ENCODE measurements at places on chromosomes 13 and 19.

DNA sequence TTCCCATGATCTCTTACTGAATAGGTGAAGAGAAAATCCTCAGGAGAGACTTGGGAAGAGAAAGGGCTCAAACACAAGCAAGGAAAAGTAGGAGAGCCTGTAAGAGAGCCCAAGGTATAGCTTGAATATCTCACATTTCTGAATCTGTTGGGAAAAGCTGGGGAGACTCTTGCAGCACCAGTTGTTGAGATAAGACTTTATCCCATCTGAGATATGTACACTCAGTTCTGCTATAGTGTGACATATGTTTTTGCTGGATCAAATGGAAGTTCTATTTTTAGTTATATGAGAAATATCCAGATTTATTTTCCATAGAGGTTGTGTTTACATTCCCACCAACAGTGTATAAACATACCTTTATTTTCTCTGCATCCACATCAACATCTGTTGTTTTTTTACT lies 246.1 kb downstream of the NDFIP2 start:
- DNase-seq = no peak

GRCh38 chr13:47215736-47216135 lies 318.9 kb upstream of the HTR2A start:
- DNase-seq = no peak

GRCh38 chr19:41457241-41457640 lies 14.3 kb downstream of the ERICH4 start:
- DNase-seq = no peak

- DNase-seq = no peak
Measured at GRCh38 chr13:23778879-23779278, 110.3 kb downstream of the MIPEP start.

DNA sequence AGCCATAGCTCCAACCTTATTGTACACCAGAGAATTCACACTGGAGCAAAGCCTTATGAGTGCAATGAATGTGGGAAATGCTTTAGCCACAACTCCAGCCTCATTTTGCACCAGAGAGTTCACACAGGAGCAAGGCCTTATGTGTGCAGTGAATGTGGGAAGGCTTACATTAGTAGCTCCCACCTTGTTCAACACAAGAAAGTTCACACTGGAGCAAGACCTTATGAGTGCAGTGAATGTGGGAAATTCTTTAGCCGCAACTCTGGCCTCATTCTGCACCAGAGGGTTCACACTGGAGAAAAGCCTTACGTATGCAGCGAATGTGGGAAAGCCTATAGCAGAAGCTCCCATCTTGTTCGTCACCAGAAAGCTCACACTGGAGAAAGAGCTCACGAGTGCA lies 5.9 kb upstream of the TRAPPC2B start:
- no peak for DNase-seq

GRCh38 chr19:2552859-2553258 lies 76.9 kb downstream of the GADD45B start:
- DNase-seq = no peak

DNA sequence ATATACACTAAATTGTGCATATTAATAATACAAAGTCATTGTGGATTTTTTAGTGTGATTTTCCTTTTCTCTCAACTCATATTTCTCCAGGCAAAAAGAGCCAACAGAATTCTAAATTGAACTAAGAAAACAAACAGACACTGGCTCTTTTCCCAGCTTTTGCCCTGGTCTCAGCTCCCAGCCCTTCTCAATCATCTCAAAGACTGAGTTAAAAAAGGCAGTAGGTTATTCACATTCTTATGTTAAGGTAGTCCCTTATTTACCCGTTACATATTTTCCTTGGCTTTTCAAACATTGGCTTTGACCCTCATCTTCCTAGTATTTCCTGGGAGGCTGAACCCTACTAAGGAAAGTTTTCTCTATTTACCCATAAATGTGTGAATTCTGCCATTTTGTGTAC lies 753.6 kb downstream of the LIG4 start:
- no peak for DNase-seq

- DNase-seq = peak; percentile 63
Measured at GRCh38 chr13:109764470-109765291, 21.7 kb downstream of the IRS2 start.

- DNase-seq = peak; percentile 88
Measured at GRCh38 chr19:45927565-45928261, 13.1 kb upstream of the NANOS2 start.

- no peak for DNase-seq
Measured at GRCh38 chr19:54458648-54459281, 4.8 kb downstream of the LENG9 start.

- no peak for DNase-seq
Measured at GRCh38 chr13:111404746-111405145, 84.3 kb downstream of the TEX29 start.

- no peak for DNase-seq
Measured at GRCh38 chr13:106488076-106488475, 47.4 kb downstream of the EFNB2 start.

DNA sequence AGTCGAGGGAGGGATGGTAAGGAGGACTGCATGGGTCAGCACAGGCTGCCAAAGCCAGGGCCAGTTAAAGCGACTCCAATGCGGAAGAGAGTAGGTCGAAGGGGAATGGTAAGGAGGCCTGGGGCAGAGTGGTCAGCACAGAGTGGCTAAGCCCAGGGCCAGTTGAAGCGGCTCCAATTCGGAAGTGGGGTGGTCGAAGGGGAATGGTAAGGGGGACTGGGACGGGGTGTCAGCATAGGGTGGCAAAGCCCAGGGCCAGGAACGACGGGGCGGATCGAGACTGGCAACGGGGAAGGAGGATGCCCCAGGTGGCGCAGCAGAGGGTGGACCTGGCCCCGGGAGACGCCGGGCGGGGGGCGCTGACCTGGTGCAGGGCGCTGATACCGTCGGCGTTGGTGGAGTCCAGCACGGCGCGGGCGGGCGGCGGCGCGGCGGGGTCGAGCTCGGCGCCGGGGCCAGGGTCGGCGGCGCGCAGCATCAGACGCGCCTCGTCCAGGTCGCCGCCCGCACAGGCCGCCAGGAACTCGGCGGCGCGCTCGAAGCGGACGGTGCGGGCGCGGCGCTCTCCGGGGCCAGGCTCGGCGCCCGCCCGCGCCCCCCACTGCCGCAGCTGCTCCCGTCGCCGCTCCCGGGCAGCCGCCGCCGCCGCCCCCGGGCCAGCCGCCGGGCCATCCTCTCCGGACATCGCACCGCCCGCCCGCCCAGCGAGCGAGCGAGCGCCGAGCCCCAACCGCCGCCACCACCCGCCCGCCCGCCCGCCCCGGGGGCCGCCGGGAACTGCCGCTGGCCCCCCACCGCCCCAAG lies at the start of gene PPP1R12C:
TSS of gene PPP1R12C (minus strand) at position 779 of the 804 bp plus-strand sequence. CDS start at position 685, 94 bp downstream.
- DNase-seq = no peak
